ENCODE measurements at places on chromosomes 16 and 17.

DNA sequence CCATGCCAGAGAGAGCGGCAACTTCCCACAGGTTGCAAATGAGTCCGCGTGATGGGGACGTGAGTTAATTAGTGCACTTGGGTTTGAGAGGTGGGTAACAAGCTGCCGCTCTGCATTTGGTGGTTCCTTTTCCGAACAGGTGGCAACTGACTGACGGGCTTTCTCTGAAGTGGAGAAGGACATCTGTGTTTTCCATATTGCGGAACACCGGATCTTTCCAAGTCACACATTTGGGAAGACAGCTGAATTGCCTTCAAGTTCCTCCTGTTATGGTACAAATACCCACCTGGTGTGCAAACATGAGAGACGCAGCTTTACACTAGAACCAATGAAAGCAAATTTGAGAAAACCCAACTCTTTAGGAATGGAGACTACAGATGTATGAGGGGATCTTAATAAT lies 451.3 kb upstream of the ZFHX3 start:
- no peak for DNase-seq

GRCh38 chr17:44995436-44996001 lies 27.4 kb upstream of the C1QL1 start:
- DNase-seq: no peak

- no peak for DNase-seq
Measured at GRCh38 chr17:36674278-36674650, 72.9 kb downstream of the MRM1 start.

- no peak for DNase-seq
Measured at GRCh38 chr17:4643676-4644075, 2.2 kb upstream of the ALOX15 start.

GRCh38 chr16:78694414-78694813 lies 595.0 kb downstream of the WWOX start:
- no peak for DNase-seq

GRCh38 chr17:33202021-33202420 lies 91.1 kb downstream of the ASIC2 start:
- no peak for DNase-seq

DNA sequence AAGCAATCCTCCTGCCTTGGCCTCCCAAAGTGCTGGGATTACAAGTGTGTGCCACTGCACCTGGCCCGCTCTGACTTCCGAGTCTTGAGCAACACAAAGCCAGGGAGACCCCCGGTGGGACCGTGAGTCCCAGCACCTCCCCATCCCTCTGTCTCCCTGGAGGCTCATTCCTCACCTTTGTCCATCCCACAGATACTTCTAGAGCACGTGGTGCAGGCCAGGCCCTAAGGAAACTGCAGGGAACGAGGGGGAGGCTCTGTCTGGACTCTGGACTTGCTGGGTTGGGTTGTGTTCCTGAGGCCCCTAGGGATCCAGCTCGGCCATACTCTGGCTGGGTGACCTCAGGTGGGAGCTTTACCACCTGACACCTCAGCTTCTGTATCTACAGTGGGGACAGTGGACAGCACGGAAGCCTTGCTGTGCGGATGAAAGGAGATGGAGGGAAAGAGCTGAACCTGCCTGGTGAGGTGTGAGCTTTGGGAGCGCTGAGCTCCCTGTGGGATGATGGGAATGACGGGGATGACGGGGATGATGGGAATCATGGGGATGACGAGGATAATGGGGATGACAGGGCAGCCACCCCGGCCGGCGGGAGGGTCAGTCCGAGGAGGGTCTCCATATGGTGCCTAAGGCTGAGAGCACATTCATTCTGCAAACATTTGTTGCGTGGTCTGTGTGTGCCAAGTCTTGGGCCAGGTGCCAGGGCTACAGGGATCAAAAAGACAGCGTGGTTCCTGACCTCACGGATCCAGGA lies 26.6 kb downstream of the C16orf74 start:
- no peak for DNase-seq

- DNase-seq: no peak
Measured at GRCh38 chr16:26335236-26335853, 643.6 kb downstream of the HS3ST4 start.

- no peak for DNase-seq
Measured at GRCh38 chr17:42389899-42390298, 1.7 kb upstream of the STAT3 start.

DNA sequence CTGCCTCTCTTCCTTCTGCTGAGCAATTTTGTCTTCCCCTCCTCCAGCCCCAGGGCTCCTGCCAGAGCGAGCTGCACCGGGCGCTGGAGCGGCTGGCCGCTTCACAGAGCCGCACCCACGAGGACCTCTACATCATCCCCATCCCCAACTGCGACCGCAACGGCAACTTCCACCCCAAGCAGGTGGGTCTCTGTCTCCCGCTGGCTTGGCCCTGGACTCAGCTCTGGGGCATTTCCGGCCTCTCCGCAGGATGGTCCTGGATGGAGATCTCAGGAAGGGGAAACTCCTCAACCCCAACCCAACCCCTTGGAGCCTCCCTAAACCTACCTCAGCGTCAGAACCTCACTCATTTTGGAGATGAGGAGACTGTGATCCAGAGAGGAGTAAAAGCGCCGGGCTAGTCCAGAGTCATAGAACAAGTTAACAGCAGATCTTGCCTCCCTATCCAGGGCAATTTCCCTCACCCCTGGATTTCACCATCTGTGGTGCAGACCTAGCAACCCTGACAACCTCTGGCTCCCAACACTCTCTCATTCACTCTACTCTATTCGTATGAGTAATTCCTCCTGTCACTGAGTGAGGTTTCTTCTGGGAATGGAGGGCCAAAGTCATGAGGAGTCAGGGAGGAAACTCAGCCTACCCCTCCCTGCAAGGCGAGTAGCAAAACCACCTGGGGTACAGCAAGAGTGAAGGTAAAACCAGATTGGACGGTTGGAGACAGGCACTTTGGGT lies 10.8 kb downstream of the IGFBP4 start:
- no peak for DNase-seq

DNA sequence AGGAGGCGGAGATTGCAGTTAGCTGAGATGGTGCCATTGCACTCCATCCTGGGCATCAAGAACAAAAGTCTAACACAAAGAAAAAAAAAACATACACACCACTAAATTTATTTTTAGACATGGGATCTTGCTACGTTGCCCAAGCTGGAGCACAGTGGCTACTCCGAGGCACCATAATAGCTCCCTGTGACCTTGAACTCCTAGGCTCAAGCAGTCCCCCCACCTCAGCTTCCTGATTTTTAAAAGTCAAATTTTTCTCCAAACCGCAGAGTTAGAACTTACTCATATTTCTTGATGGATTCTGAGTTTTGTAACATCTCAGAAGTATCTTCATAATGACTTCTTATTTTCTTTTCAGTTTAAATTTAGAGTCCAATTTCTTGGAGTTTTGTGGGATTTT lies 3.4 kb downstream of the CMTM4 start:
- DNase-seq: no peak

DNA sequence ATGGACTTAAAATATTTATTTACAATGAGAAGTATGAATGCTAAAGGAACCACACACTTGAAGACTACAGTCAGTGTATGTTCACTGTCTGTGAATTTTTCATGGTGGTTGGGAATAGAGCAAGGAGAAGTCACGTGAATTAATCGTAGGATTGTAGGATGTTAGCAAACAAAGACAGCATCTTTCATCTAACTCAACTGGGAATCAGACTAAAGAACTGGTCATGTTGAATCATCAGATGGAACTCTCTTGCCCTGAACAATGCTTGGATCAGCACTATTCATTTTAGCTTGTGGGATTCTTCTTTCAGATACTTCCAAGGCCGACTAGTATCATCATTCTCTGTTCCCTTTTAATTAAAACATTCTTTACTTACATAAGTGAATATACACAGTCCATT lies 18.1 kb downstream of the KCNJ2 start:
- DNase-seq: no peak

DNA sequence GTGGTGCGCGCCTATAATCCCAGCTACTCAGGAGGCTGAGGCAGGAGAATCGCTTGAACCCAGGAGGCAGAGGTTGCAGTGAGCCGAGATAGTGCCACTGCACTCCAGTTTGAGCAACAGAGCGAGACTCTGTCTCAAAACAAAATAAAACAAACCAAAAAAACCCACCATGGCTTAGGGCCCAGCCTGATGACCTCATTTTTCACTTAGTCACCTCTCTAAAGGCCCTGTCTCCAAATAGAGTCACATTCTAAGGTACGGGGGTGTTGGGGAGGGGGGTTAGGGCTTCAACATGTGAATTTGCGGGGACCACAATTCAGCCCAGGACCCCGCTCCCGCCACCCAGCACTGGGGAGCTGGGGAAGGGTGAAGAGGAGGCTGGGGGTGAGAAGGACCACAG lies 1.4 kb upstream of the STH start:
- DNase-seq: no peak

GRCh38 chr17:43778337-43779144 lies at the start of gene DUSP3:
Gene DUSP3 (minus strand): TSS chr17:43778977. CDS start chr17:43778924, 53 bp downstream.
- no peak for DNase-seq

DNA sequence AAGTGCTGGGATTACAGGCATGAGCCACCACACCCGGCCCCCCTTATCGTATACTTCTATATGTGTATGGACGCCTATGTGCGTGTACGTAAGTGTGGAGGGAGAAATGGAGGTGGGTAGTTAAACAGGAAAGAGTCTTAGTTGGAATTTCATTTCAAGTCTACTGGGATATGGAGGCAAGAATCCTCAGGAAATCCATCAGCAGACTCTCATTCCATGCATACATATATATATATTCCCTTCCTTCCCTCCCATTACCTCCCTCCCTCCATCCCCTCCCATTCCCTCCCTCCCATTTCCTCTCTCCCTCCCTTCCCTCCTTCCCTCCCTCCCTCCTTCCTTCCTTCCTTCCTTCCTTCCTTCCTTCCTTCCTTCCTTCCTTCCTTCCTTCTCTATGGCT lies 391.7 kb upstream of the RBFOX1 start:
- DNase-seq: no peak

DNA sequence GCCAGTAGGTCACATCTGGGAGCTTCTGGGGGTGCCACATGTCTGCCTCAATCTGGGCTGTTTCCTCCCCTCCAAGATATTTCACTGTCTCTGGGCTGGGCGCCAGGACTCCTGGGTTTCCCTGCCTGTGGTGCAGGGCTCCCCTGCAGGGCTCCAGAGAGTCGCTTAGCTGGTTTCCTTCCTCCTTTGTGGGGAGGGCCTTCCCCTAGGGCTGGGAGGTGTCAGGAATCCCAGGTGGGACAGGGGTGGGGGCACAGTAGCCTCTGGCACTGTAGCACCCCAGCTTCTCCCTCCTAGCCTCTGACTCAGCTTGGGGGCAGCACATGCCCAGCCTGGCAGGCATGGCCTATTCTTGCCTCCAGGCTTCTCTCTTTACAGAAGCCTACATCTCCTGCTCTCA lies 2.6 kb downstream of the RARA start:
- no peak for DNase-seq

GRCh38 chr17:83200751-83201150 lies 121.3 kb downstream of the METRNL start:
- DNase-seq: no peak

- DNase-seq: no peak
Measured at GRCh38 chr16:72946474-72947194, 101.3 kb downstream of the ZFHX3 start.

DNA sequence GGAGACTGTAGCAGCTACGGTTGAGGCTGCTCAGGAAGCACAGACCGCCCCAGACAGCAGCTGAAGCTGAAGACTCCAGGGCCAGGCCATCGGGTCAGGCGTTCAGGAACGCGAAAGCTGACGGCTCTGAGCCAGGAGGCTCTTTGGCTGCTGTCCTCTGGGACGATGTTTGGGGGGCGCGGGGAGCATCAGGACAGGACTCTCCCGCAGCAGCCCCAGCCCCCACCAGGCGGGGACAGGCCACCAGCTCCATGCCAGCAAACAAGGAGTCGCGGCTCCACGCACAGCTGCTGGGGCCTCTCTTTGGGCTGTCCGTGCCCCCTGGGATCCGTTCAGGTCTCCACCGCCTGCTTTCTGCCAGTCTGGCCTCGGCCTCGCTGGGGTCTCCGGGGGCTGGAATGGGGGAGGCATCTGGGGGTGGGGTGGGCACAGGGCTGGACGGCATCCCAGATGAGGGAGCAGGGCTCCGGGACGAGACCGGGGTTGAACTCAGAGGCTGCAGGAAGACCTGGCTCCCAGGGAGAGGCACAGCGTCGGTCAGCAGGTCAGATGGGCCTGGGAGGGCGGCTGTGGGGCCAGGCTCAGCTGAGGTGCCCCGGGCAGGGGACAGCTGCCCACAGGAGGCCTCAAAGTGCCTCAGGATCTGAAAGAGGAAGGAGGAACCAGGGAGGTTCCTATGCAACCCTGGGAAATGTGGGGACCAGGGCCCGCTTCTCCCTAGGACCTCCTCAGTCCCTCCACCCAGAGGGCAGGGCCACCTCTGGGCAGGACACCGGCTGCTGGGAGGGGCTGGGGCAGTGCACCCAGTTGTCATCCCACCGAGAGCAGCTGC lies 6.3 kb upstream of the CEP131 start:
- no peak for DNase-seq

GRCh38 chr16:82628711-82629110 lies 1.9 kb downstream of the CDH13 start:
- DNase-seq: no peak

GRCh38 chr17:39270923-39271322 lies 45.2 kb upstream of the STAC2 start:
- DNase-seq: no peak

DNA sequence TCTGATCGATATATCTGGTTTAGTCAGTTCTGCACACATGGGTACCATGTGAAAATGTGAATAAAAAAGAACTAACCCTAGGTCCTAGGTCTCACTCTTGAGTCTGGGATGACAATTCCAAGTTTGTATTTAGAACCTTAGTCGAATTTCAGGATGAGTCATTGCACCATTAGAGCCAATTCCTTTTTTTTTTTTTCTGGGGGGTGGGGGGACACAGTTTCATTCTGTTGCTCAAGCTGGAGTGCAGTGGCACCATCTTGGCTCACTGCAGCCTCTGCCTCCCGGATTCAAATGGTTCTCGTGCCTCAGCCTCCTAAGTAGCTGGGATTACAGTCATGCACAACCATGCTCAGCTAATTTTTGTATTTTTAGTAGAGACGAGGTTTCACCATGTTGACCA lies 41.6 kb downstream of the SPAG9 start:
- DNase-seq: no peak

DNA sequence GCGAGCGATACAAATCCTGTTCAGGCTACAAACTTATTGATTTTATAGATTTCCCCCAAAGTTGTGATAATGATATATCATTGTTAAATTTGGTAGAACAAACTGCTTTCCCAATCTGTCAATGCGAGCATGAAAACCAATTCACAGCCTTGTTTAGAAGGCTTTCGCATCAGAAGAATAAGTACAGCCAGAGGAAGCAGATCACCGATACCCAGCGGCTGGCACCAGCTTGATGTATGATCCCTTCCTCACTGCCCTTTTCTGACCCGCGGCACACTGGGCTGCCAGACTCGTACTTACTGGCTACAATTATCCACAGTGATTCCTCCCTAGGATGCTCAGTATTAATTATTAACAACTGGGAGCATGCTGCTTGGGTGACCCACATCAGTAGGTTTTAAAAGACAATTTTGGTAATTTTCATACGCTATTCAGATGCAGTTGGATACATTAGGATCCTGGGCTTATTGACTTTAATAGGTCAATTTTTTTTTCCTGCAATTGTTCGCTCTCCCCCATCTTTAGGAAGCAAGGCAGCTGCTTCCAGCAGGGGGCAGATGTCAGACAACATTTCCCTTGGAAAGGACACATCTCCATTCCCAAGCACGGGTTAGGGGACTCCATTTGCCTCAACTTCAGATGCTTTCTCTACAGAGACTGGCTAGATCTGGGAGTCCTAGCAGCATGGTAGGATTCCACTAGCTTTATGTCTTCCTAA lies 582.7 kb upstream of the PSMD7 start:
- no peak for DNase-seq

- no peak for DNase-seq
Measured at GRCh38 chr17:41492351-41492750, 2.6 kb upstream of the KRT36 start.
